Pancreas (tissue), 10 donors: ENCODE measurements at places on chromosomes 12 and 14.

DNA sequence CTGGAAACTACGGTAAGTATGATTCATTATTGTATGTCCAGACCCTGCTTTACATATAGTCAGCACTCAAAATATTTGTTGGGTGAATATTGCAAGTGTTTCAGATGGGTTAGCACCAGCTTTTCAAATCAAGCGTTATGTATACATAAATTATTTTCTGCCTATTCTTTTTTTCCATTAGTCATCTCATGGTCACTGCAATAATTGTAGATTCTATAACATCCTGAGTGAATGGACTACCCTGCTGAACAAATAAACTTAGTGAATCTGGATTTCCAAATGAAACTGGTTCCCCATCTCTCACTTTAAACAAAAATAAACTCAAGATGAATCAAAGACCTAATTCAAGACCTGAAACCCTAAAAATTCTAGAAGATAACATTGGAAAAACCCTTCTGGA lies 152.3 kb downstream of the DIO2 start:
- no peak for DNase-seq

DNA sequence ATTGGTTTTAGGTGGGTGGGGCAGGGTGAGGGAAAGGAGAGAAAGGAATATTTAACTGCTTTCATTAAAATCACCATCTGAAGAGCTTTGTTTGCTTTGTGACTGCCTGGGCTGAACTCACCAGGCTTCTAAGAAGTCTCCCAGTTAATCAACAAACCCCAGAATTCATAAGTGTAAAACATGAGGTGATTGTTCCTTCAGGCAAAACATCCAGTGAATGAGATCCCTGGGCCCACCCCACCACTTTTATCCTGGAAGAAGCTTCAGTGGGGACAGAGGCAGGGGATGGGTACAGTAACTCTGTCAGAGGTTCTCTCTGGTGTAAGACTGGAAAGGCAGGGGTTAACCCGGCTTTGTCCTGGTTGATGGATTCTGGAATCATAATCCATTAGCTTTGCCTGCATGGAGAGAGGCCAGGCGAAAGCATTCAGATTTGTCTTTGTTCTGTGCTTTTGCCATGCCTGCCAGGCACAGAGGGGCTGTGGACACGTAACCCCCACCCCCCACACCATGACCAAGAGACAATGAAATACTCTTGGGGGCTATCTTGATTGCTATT lies 16.7 kb downstream of the PDE1B start:
- no peak for DNase-seq

- DNase-seq, result no peak
These were observed 10.5 kb downstream of the AKT1 start for GRCh38 chr14:104784846-104785707.

GRCh38 chr12:105935981-105936380 lies 202.8 kb downstream of the NUAK1 start:
- no peak for DNase-seq

- DNase-seq, result no peak
These were observed 786 bp downstream of the RHEBL1 start for GRCh38 chr12:49068879-49069506.

- DNase-seq, result no peak
These were observed 14.8 kb upstream of the APOF start for GRCh38 chr12:56377310-56377988.

DNA sequence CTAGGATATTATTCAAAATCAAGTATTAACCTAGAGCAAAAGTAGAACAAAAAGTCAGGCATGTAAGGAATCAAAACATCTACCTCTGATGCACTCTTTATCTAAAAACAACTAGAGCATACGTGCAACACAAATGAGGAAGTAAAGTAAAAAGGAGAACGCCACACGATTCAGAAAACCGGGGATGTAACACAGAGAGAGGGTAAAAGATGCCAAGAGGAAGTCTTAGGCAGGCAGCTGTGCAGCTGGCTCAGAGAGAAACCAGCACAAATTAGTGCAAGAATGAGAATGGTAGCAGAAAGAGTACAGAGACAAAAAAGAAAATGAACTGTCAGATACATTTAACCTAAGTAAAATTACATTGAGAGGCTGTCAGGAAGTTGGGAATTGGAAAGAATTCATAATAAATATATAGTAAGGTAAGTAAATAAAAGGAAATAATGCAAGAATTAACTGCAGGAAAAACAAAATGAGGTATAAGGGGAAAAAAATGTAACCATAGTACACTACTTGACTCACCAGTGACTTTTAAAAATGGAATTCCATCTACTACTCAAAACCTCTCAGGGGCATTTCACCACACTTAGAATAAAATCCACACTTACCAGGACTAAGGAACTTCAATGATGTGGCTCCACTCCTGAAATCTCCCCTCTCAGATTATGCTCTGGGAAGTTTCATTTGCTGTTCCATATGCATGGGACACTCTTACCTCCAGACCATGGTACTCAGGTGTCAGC lies 17.1 kb downstream of the BCAT1 start:
- no peak for DNase-seq

- DNase-seq, result peak; percentile 16
These were observed 91.8 kb downstream of the RGS6 start for GRCh38 chr14:72024043-72024407.

DNA sequence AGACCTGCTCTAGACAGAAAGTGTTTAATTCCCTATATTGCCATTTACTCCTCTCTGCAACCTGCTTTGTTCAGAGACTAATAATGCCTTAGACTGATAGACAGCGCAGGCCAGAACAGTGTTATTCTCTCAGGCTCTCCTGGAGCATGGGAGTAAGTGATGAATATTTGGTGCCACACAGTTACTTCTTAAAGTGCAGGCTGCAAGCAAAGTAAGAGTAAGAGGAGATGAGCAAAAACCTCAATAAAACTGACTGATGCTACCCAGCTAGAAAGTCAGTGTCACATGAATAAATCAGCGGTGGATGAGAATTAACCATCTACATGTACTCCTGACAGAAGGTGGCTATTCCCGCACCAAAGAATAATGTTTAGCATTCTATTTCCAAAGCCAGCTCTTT lies 9.9 kb downstream of the TRIM9 start:
- no peak for DNase-seq

- peak; percentile 76 for DNase-seq
These were observed at the start of gene VSIG10 for GRCh38 chr12:118103601-118104382. Gene VSIG10, minus strand, starts transcription at chr12:118104011. Its CDS starts 340 bp downstream, at chr12:118103671.

- no peak for DNase-seq
These were observed 6.2 kb downstream of the TSPAN9 start for GRCh38 chr12:3083241-3083920.

DNA sequence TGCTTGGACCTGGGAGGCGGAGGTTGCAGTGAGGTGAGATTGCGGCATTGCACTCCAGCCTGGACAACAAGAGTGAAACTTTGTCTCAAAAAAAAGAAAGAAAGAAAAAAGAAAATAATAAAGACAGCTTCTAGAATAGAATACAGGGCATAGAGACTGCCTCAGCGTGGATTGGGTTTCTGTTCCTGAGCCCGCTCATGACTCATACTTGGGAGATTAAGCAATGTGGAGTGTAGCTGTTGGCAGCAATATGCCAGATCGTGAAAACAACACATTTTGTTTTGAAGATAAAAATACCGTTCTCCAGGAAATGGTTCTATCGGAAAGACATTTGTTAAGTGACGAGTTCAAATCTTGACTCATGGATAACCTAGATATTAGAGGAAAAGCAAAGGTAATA lies 67.2 kb downstream of the GLT1D1 start:
- no peak for DNase-seq

DNA sequence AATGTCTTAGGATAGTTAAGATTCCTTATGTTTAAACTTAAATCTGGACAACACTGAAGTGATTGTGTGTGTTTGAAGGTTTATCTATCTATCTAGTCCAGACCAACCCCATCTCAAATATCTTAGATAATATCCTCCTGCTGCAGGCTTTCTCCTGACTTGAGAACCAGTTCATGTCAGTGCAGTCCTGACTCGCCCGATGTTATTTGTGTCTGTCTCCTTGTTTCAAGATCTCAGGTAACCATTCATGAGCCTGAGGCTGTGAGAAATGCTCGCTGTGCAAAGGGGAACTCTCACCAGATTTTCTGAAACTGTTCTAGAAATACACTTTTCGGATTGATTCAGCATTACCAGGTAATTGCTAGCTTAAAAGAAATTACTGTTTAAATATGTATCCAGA lies 356.2 kb downstream of the SNAPC1 start:
- no peak for DNase-seq
